Liver (tissue), 10 donors: ENCODE measurements at places on chromosomes 1 and 21. TPM values are rescaled to one million over a fixed set of nuclear protein-coding genes. Genes with fewer than 3 reads are reported as not detected.

Gene DPYD
- 37.4 TPM for polyA plus RNA-seq

Gene OR14K1
- not detected for polyA plus RNA-seq

Gene TSPEAR
- 0.01 TPM for polyA plus RNA-seq

Gene EPHX1
- 178 TPM for polyA plus RNA-seq

Gene OR6N1
- polyA plus RNA-seq: not detected

Gene SIM2
- polyA plus RNA-seq: 0.19 TPM

Gene NEXN
- 1.0 TPM for polyA plus RNA-seq

Gene RPTN
- polyA plus RNA-seq: not detected

Gene RXRG
- polyA plus RNA-seq: 0.44 TPM

Gene PRELP
- polyA plus RNA-seq: 4.9 TPM

Gene CD5L
- polyA plus RNA-seq: 7.9 TPM

Gene LRRC42
- 11.4 TPM for polyA plus RNA-seq

Gene RASAL2
- polyA plus RNA-seq: 2.2 TPM

Gene GABRD
- polyA plus RNA-seq: 0.29 TPM

Gene HSPA13
- 7.8 TPM for polyA plus RNA-seq

Gene PIGR
- polyA plus RNA-seq: 16.1 TPM

Gene GJA8
- polyA plus RNA-seq: not detected

Gene DCST1
- not detected for polyA plus RNA-seq

Gene KRTAP21-2
- polyA plus RNA-seq: not detected

Gene NBPF26
- 3.3 TPM for polyA plus RNA-seq

Gene GPR3
- 0.30 TPM for polyA plus RNA-seq

Gene ARPC5
- polyA plus RNA-seq: 67.0 TPM

Gene CD34
- 2.0 TPM for polyA plus RNA-seq

Gene C1QA
- polyA plus RNA-seq: 76.2 TPM

Gene LSS
- 36.7 TPM for polyA plus RNA-seq

Gene ELOVL1
- 25.2 TPM for polyA plus RNA-seq

Gene ADAM30
- polyA plus RNA-seq: not detected

Gene CLCA2
- polyA plus RNA-seq: not detected
